ENCODE measurements at places on chromosomes 2 and 18. TPM values are rescaled to one million over a fixed set of nuclear protein-coding genes. Genes with fewer than 3 reads are reported as not detected.

Gene EFEMP1
- polyA plus RNA-seq = 19.1 TPM

DNA sequence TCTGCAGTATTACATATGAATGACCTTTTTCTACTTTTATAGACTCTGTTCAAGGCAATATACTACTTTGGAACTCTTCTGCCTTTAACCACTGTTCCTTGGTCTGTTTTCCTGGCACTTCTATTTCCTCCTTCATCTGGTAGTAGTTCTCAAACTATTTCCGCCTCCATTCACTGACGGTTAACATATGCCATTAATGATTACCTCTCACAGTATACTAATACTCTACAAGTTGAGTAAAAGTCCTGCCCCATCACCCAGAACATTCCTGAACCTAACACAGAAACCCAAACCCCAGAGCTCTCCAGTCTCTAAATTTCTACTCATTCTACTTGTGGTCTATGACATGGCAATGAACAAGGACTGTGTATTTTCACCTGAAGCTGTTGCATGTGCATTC is 4.5 kb downstream of the GFPT1 start:
- DNase-seq = no peak

GRCh38 chr2:112904883-112905282 is 6.1 kb upstream of the IL37 start:
- DNase-seq = no peak

GRCh38 chr18:80159713-80160636 is 50.9 kb downstream of the ADNP2 start:
- DNase-seq = peak; percentile 32
